ENCODE measurements at places on chromosomes 6 and 20. TPM values are rescaled to one million over a fixed set of nuclear protein-coding genes. Genes with fewer than 3 reads are reported as not detected.

DNA sequence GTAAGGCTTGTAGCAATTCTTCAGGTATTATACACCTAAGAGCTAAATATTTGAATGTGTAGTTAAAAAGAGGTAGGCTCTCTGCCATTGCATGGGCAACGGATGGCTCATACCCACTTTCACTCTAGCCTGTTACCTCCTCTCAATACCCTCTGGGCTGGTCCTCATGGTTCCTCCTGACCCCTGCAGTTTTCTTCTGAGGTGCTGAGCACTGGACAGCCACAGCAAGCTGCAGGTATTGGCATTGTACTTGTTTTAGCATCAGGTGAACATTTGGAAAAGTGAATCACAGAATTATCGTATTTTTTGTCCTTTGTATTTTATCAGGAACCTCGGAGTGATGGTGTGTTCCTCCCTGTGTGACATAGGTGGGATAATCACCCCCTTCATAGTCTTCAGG, 32.9 kb downstream of the SLC22A1 start:
- no peak for DNase-seq

- DNase-seq, result no peak
Observed at GRCh38 chr20:4681401-4681800, 40.3 kb upstream of the PRND start.

GRCh38 chr6:43957273-43957672, 170.0 kb downstream of the MRPL14 start:
- DNase-seq, result no peak

DNA sequence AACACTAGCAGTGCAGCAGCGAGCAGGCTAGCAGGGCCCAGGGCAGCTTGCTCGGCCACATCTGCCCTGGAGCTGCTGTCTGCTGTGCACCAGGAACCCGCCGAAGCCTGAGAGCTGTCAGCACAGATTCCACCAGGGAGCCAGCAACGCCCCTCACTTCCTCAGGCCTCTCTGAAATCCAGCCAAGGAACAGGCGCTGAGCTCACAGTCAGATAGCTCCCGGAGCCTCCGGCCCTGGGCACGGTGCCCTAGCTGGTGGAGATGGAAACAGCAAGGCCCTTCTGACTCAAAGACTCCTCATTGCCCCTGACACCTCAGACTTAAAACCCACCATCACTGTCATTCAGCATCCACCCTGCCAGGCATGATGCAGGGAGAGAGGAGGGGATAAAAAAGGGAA, 839.4 kb downstream of the MAFB start:
- no peak for DNase-seq

- no peak for DNase-seq
Observed at GRCh38 chr6:169953686-169954085, 202.3 kb downstream of the ERMARD start.

The FLRT3 gene
- not detected for total RNA-seq
